Left ventricle myocardium inferior (tissue), 1 donor: ENCODE measurements at places on chromosomes 12 and 14.

DNA sequence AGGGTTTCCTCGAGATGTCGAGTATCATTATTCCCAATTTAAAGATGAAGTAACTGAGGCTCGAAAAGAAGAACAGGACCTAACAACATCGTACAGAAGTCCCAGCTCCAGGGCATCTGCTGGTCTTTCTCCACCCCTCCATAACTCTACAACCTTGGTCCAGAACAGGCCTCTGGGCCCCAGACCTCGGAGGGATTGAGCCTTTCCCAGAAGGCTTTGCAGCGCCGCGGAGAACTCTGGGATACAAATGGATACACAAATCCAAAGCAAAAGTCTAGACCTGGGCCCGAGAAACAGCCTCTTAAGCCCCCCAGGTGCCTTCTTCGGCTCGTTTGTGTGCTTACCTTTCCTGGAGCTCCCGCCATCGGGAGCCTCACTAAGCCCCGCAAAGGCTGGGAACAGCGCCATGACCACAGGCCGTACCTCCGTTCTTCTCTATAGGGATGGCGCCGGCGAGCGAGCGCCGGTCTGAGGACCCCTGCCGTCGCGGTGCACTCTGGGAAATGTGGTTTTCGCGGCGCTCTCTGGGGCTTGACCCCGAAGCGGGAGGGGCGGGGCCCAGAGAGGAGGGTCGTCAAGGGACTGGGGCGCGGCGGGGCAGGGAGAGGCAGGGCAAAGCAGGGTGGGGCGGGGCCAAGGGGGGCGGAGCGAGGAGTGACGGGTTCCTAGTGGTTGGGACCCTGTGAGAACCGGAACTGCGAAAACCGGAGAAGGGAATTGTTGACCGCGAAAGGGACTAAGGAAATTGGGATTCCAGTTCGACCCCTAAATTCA is at the start of gene NRDE2:
NRDE2 (minus strand) TSS at position 445 of the 774 bp plus-strand sequence; CDS start at position 408, 37 bp downstream.
- peak within 1 kb of the TSS; percentile 91 for H3K27ac ChIP-seq
- H3K36me3 ChIP-seq, result no peaks in the 10 kb centered on the region
- H3K4me3 ChIP-seq, result peak within 1 kb of the TSS; percentile 73
- peak; percentile 100 for DNase-seq

DNA sequence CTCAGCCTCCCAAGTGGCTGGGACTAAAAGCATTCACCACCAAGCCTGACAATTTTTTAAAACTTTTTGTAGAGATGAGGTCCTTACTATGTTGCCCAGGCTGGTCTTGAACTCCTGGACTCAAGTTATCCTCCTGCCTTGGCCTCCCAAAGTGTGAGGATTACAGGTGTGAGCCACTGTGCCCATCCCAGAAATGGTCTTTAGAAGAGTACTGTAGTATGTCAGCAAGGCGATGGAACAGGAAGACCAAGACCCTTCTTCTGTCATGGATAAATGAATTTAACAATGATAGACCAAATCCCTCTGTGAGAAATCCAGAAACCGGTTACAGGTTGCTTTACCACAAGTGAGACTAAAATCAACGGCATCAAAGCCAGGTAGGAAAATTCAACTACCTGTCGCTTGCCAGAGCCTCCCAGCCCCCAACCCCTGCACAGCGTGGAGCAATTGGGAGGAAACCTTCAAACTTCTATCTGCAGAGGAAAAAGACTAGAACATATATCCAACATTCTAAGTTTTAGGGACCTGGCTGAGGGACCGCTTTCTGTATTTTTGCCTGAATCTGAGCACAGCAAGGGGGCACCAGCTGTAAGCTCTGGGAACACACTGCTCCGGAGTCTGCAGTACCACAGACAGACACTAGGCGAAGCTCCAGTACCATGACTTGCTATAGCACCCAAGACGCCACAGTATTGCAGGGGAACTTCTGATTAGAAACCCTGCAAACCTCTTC is 51.3 kb downstream of the CPSF6 start:
- H3K27ac ChIP-seq, result no peak overlapping the region
- peak; percentile 57 for DNase-seq
- H3K27me3 ChIP-seq, result peaks cover 55% of the 10 kb centered on the region
- no peak overlapping the region for H3K4me3 ChIP-seq
- H3K4me1 ChIP-seq, result no peaks in the 10 kb centered on the region

- no peaks in the 10 kb centered on the region for H3K4me1 ChIP-seq
- no peaks in the 10 kb centered on the region for H3K27me3 ChIP-seq
- H3K27ac ChIP-seq, result no peak overlapping the region
- no peaks in the 10 kb centered on the region for H3K36me3 ChIP-seq
- H3K4me3 ChIP-seq, result no peak overlapping the region
Observed at GRCh38 chr12:25058658-25059058, 109.8 kb upstream of the BCAT1 start.

GRCh38 chr14:47675466-47676314 is at the start of gene MDGA2:
Gene MDGA2, minus strand, starts transcription at chr14:47675605.
- H3K27me3 ChIP-seq, result peaks cover 92% of the 10 kb centered on the region
- no peak for DNase-seq
- no peak within 1 kb of the TSS for H3K27ac ChIP-seq
- peaks cover 22% of the 10 kb centered on the region for H3K4me1 ChIP-seq
- H3K36me3 ChIP-seq, result no peaks in the 10 kb centered on the region

DNA sequence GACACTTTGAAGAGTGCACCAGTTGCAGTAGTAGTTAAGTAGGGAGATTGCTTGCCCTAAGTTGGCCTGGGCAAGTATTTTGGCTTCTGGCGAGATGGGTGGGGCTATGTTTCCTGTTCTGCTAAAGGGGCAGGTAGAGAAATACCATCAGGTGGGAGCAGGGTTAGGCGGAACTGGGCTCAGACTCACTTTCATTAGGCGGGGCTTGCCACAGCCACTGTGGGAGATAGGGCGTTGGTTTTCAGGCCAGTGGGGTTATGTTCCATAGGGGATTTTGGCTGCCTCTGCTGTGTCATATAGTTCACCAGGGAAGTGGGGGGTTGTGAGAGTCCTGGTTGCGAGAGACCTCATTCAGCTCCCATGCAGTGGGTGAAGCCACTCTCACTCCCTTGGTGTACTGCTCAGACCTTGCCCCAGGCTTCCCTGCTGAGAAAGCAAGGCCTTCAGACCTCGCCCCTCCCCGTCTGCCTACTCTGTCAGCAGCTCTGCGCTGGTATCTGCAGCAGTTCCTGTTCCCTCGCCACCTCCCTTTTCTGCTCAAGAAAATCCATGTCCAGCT is 43.3 kb downstream of the AEBP2 start:
- no peak for DNase-seq
- H3K27me3 ChIP-seq, result no peaks in the 10 kb centered on the region
- no peak overlapping the region for H3K27ac ChIP-seq
- peaks cover 20% of the 10 kb centered on the region for H3K36me3 ChIP-seq
- H3K4me3 ChIP-seq, result no peak overlapping the region
- H3K4me1 ChIP-seq, result peaks cover 19% of the 10 kb centered on the region
